NCI-H2081 treated with DMSO at 0.1 percent for 48 hours (cell line): ENCODE measurements at places on chromosomes 12 and 14.

DNA sequence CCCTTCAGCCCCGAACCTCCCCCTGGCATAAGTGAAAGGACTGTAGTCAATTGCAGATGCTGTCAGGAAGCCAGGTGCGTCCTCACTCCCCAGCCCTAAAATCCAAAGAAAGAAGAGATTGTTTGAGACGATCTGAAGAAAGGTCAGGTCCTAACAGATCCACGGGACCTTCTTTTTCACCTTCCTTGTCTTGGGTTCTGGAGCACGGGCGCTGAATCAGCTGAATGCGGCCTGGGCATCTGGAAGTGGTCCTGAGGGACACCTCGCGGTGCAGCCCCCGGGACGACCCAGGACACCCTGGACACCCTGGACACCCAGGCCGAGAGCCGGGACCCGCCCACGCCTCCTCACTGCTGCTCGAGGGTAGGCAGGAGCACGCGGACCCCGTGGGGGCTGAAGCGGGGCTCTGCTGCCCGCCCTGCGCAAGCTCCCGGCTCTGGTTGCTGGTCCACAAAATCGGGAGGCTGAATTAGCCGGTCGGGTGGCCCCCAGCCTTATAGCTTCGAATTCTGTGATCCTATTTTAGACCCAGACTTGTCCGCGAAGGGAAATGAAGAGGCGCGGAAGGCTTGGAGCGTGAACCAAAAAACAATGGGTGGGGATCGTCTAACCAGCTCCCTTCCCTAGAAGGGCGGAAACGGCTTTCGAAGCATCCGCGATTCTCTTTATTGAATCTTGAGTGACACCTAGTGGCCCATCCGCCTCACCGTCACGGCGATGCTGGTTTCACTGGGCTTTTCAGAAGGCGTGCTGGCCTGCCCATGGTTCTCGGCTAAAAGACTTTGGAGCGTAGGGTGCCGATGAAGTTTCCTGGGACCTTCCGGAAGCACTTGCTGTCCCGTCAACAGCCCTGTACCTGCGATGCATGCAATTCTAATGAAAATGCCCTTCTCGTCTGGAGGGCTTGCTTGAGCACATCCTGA is 46.4 kb upstream of the PLXNC1 start:
- DNase-seq: peak; percentile 42

GRCh38 chr12:104764225-104765091 is 193.6 kb downstream of the SLC41A2 start:
- no peak for DNase-seq

GRCh38 chr12:28883406-28883997 is 265.6 kb upstream of the FAR2 start:
- DNase-seq: no peak

GRCh38 chr14:70170976-70171375 is 17.8 kb downstream of the SLC8A3 start:
- no peak for DNase-seq

GRCh38 chr14:21924479-21924878 is 250.9 kb upstream of the OR4E1 start:
- no peak for DNase-seq

DNA sequence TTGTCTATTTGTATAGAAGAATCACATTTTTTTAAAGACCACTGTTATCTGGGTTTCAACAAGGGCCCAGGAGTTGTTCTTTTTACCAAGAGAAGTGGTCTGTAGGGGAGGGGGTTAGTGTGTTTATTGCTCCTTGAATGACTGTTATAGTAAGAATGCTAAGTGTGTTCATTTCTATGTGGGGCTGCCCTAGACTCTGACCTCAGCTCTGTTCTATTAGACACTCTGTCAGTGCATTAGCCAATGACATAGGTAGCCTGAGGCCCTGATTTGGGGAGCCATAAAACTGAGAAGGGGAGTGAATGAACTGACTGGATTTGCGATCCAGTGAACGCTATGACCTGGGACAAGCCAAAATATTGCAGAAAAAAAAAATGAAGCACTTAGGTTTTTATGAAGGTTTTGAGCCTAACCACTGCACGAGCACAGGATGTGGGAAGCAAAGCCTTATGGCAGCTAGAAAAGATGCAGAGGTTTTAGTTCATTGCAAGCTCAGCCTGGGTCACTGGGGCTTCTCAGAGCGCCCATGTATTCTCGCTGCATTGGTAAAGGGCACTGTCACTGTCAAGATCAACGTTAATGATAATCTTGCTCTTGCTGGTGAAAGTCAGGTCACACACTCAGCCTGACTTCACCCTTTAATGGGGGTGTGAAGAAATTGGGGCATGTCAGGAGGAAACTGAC is 63.8 kb downstream of the PRKCH start:
- no peak for DNase-seq

DNA sequence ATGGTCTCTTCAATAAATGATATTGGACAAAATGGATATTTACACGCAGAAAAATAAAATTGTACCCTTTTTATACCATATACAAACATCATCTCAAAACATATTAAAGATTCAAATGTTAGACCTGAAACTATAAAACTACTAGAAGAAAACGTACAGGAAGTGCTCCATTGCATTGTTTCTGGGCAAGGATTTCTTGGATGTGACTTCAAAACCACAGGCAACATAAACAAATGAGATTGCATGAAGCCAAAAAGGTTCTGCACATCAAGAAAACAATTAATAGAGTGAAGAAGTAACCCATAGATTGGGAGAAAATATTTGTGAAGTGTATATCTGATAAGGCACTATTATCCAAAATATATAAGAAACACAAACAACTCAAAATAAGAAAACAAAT is 812.4 kb downstream of the NRXN3 start:
- DNase-seq: no peak

- no peak for DNase-seq
Observed at GRCh38 chr14:21626491-21627230, 8.1 kb downstream of the OR10G2 start.

DNA sequence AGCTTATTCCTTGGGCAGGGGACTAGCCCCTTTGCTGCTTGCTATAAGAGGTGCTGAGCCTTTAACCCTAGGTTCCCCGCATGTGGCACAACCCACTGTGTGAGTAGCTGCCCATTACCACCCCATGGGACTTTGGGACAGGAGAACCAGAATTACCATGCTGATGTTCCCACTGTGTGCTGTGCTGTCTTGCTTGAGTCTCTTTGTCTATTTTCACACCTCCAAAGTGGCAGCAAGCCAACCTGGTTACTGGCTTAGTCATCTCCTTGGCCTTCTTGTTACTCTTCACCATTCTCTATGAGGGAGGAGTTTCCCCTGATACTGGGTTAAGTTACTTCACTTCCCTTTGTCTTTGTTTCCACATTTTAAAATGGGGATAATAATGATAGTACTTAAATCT is 73.4 kb upstream of the ETV6 start:
- DNase-seq: no peak

DNA sequence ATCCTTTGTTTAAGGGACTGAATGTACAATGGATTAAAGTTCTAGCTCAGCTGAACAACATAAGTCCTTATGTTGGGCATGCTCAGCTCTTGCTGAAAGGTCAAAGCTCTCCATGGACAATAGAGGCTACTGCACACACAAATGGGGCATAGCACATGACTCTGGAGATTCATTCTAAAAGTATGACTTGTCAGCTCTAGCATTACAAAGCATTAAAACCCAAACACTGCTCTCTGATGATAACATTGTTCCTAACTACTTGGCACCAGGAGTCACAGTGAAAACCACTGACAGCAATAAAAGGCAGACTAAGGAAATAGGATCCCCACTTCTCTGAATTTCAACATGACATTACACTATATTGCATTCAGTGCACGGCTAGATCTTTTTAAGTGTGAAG is 21.9 kb upstream of the FSCB start:
- no peak for DNase-seq

GRCh38 chr14:105200074-105200473 is 19.0 kb upstream of the NUDT14 start:
- no peak for DNase-seq

DNA sequence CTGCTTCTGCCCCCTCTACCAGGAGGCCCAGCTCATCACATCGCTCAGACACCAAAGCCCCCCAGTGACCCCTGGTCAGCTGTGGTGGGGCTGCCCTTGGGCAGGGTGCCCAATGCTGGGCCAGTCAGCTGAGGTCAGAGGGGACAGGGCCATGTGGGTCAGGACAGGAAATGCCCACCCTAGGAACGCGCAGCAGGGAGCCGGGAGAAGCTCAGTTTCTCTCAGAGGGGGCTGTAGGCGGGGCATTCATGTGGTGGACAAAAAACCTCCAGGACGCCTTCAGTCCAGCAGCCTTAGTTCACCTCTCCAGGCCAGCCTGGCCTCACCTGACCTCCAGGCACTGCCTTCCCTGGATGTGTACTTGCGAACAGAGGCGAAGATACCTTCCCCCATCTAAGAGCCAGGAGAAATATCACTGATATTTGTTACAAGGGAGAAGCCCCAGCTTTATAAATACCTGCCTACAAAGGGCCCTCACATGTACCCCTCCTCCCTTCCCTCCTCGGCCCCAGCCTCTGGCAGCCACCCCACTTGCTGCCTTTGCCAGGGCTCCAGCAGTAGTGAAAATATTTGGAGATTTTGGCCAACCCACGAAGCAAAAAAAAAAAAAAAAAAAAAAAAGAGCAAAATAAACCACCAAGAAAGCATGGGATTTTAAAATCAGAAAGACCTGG is 41.9 kb upstream of the PLEKHG6 start:
- no peak for DNase-seq
